ENCODE measurements at places on chromosomes 3 and 15. TPM values are rescaled to one million over a fixed set of nuclear protein-coding genes. Genes with fewer than 3 reads are reported as not detected.

The SPTSSB gene
- 1.1 TPM for polyA plus RNA-seq

The SPINT1 gene
- 6.2 TPM for polyA plus RNA-seq

The CCDC39 gene
- 0.09 TPM for polyA plus RNA-seq

The CLDN18 gene
- 0.38 TPM for polyA plus RNA-seq

The FGF12 gene
- 2.6 TPM for polyA plus RNA-seq

The SEMA5B gene
- 0.77 TPM for polyA plus RNA-seq

The FBXO40 gene
- polyA plus RNA-seq = 0.07 TPM

The EAF1 gene
- polyA plus RNA-seq = 4.3 TPM

The SERINC4 gene
- polyA plus RNA-seq = 0.46 TPM

The IL17RC gene
- 20.7 TPM for polyA plus RNA-seq

The CP gene
- polyA plus RNA-seq = 5.2 TPM

The CLSTN2 gene
- polyA plus RNA-seq = 1.3 TPM

The STX19 gene
- 3.9 TPM for polyA plus RNA-seq

The TM4SF4 gene
- polyA plus RNA-seq = 2.5 TPM

The INAFM2 gene
- 3.7 TPM for polyA plus RNA-seq

The MORC1 gene
- polyA plus RNA-seq = 0.01 TPM

The ATP13A5 gene
- polyA plus RNA-seq = 0.05 TPM

The TRPM7 gene
- polyA plus RNA-seq = 10.5 TPM

The MME gene
- 16.0 TPM for polyA plus RNA-seq
